Activated naive CD8-positive, alpha-beta T cell treated with anti-CD3 and anti-CD28 coated beads, Interleukin-2, amount 50 U/mL, for 24 hours (primary cell): ENCODE measurements at places on chromosomes 12 and 14.

- no peak for DNase-seq
These were observed 69.7 kb downstream of the SLC24A4 start for GRCh38 chr14:92392711-92393110.

- DNase-seq = no peak
These were observed 157.5 kb upstream of the ATF7IP start for GRCh38 chr12:14207905-14208551.

GRCh38 chr14:32820682-32821081 lies 118.0 kb upstream of the NPAS3 start:
- no peak for DNase-seq

GRCh38 chr12:39003541-39004155 lies 98.3 kb upstream of the CPNE8 start:
- no peak for DNase-seq

GRCh38 chr14:51428981-51429380 lies 188.9 kb downstream of the TMX1 start:
- no peak for DNase-seq

- no peak for DNase-seq
These were observed 73.8 kb upstream of the DCN start for GRCh38 chr12:91256411-91256810.
